ENCODE measurements at places on chromosomes 1 and 21.

GRCh38 chr1:233816348-233816747 is 88.1 kb upstream of the SLC35F3 start:
- no peak for DNase-seq

- DNase-seq: no peak
Observed at GRCh38 chr1:107952989-107953388, 12.0 kb downstream of the VAV3 start.

- no peak for DNase-seq
Observed at GRCh38 chr1:80837066-80837465, 963.7 kb upstream of the ADGRL2 start.

GRCh38 chr1:31796707-31797106 is 19.1 kb downstream of the SPOCD1 start:
- DNase-seq: peak; percentile 22

DNA sequence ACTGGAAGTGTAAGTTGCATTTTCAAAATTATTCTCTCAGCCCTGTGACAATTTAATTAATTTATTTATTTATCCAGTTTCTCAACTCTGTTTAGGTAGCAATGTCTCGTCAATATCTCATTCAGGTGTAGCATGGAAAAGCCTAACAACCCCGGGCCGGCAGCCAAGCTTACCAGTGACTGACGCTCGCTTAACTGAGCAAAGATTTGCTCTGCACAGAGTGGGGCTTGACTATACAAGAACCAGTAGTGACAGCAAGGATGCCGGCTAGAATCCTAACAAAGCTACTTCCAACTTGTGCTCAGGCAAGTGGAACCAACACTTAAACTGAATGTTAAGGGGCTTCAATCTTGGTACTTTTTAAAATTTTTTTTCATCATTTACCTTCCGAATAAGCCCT is 80.9 kb upstream of the ESRRG start:
- DNase-seq: no peak

DNA sequence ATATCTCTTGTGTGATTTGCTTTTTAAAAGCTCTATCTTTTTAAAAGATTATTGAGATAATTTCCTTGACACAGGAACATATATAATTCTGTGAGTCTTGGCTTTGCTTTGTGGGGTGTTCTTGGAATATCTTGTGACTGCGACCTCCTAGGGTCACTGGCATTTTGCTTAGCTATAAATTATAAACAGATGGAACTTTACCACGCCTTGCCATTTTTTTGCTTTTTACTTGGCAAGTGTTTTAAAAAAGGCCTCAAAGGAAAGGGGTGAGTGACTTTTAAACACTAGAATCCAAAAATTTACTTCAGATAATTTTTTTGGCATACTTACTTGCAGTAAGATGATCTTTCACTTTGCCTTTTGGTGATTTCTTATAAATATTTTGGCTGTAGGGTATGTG is 43.6 kb downstream of the ALG6 start:
- DNase-seq: no peak

DNA sequence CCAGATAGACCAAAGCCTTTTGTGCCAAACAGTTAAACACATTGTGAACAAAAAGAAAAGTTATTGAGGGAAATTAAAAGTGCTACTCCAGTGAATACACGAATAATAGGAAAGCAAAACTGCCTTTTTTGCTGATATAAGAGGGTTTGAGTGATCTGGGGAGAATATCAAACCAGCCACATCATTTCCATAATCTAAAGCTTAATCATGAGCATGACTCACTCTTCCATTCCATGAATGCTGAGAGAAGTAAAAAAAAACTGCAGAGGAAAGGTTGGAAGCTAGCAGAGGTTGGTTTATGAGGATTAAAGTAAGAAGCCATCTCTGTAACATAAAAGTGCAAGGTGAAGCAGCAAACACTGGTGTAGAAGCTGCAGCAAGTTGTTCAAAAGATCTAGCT is 350.6 kb upstream of the NCAM2 start:
- no peak for DNase-seq

DNA sequence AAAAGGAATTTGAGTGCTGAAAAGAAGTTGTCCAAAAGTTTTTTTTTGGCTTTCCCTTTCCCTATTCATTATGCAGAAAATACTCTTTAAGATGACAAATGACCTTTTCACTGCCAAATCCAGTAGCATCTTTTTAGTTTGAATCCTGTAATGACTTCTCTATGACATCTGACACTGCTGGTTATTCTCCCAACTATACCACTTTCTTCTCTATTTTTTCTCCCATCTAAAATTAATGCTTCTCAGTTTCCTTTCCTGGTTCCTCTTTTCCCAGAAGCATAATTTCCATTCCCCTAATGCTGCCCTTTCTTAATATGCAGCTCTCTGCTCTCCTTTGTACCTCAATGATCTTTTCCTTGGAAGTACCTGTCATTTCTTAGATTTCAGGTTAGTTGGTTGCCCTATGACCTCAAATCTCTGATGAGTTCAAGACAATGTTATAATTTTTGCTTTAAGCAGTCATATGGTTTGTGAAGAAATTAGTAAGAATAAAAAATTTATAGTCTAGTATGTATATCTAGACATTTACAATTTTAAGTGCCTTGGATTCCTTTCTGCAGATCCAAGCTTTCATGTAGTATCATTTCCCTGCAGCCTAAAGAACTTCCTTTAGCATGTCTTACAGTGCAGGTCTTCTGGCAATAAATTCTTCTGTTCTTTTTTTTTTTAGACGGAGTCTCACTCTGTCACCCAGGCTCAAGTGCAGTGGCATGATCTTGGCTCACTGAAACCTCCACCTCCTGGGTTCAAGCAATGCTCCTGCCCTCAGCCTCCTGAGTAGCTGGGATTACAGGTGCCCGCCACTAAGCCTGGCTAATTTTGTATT is 150.8 kb downstream of the CDC42BPA start:
- no peak for DNase-seq

- no peak for DNase-seq
Observed at GRCh38 chr1:931380-932172, 7.9 kb downstream of the SAMD11 start.

DNA sequence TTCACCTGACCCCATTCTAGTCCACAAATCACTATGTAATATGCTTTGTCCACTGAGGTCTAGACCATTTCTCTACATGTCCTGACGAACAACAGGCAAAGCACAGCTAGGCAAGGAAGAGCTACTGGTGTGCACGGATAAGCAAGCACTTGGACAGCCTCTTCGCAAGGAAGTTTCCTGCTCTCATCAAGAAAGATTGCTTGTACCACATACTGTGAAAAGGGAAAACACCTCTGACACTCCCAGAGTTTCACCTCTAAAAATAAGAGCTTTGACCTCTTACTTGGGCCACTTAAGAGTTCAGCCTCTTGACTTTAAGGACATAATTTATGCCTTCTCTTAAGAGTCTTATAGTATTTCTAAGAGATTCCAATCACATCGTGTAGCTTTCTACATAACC is 36.0 kb upstream of the LPAR3 start:
- no peak for DNase-seq

DNA sequence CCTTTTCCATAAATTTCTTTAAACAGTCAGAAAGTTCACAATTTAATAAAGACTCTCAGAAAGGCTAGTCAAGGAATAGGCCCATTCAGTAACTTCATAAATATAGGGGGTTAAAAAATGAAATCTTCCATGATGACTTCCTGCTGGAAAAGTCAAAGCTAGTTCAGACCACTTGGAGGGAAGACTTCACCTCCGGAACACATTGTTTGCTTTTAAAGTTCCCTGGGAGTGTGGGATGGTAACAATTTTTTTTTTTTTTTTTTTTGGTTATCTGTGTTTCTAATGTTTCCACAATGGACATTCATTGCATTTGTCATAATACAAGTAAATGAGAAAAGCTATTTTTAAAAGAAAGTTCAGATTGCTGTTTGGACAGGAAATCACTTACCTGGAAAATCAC is 18.4 kb upstream of the LAMC2 start:
- no peak for DNase-seq

- DNase-seq: no peak
Observed at GRCh38 chr1:25748531-25749205, 51.3 kb upstream of the SELENON start.

DNA sequence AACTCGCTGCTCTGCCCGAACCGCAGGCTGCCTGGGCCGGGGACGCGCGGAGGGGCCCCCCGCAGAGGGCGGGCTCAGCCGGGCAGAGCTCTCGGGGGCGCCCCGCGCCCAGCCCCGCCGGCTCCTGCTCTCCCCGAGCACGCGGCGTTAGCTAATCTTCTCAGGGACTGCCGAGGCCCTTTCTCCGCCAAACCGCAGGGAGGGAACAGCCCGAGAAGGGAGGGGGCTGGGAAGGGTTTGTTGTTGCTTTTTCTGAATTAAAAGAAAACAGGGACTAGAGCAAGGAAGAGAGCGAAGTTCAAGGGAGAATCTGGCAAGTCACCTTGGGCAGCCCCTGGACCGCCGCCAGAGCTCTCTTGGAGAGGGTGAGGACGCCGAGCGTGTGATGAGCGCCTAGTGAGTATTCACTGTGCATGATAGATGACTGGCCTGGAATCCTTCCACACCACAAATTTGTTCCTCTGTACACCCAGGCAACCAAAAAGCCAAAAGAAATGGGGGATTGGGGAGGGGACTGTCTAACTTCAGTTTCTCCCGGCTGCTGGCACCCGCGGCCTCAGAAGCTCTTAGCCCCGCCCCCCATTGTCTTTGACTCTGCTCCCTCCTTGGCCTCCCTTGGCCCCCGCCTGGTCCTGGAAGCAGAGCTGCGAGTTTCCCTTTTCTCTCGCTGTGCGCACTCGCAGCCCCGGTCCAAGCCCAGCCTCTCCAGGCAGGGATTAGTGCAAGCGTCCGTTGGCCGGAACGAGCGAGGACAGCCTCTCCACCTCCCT is 19.7 kb upstream of the LMX1A start:
- peak; percentile 90 for DNase-seq

GRCh38 chr1:10693497-10694273 is 102.8 kb downstream of the CASZ1 start:
- DNase-seq: peak; percentile 91
